ENCODE measurements at places on chromosomes 11 and 22. TPM values are rescaled to one million over a fixed set of nuclear protein-coding genes. Genes with fewer than 3 reads are reported as not detected.

CSNK1E gene
- 104 TPM for total RNA-seq

SYT12 gene
- not detected for total RNA-seq

KLHDC7B gene
- 6.9 TPM for total RNA-seq

GGTLC2 gene
- not detected for total RNA-seq

- DNase-seq: no peak
Observed at GRCh38 chr11:131449036-131450019, 78.9 kb downstream of the NTM start.

DNA sequence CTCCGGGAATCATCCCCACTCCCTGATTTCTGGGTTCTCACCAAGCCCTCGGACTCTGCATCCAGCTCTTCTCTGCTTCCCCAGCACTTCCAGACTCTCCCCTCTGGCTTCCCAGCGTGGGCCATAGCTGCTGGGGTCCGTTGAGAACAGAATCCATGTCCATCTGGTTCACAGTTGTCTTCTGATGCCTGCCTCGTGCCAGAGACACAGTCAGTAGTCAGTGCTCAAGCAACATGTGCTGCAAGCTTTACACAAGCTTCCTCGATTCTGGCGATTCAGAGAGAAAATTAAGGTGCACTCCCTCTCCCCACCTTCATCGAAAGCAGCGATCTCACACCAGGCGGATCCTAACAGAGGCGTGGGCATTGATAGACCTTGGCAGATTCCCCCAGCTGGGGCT is 495.5 kb downstream of the TBC1D22A start:
- DNase-seq: no peak

DNA sequence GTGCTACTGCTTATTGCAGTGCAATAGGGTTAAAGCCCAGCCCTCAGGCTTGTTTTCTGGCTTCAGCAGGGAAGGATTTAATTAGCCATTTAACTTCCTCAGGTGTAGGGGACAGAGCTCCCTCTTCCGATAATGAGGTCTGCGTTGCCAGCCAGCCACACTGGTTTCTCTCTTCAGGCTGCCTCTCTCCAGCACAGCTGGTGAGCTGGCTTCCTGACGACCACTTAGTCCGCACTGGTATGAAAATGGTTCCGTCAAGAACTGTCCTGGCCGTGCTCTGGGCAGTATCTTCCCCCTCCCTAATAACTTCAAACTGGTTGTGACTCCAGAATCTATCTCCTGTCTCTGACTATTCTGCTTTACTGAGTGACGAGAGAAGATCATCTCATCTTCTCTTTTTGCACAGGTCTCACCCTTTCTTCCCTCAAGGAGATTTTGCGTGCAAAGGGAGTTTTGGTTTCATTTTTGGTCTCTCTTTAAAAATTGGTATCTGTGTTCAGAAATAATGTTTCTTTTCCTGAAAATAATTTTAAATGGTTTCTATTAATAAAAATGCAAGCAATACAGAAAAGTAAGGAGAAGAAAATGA is 49.2 kb downstream of the CNTN5 start:
- DNase-seq: no peak

DNA sequence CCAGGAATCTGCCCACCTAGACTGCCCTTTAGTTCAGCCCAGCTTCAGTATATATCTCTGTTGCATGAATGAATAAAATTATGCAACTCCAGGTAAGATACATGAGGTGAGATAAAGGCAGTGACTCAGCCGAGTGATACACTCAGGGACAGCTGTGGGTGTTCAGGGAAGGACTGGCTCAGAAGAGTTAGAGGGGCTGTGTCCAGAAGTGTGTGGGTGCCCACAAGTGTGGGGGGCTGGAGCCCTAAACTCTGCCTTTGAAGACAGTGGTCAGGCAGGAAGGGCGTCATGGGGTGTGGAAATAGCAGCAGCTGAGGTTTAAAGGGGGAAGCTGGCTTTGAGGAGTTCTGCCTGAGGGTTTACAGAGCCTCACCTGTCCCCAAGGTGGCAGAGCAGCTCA is 8.3 kb downstream of the FTH1 start:
- peak; percentile 7 for DNase-seq

- peak; percentile 62 for DNase-seq
Observed at GRCh38 chr11:119100994-119101758, 477 bp downstream of the DPAGT1 start.

- no peak for DNase-seq
Observed at GRCh38 chr11:126394036-126394435, 38.5 kb downstream of the ST3GAL4 start.
